ENCODE measurements at places on chromosomes 5 and 9.

- DNase-seq = no peak
Measured at GRCh38 chr5:72057816-72058215, 49.5 kb upstream of the MAP1B start.

DNA sequence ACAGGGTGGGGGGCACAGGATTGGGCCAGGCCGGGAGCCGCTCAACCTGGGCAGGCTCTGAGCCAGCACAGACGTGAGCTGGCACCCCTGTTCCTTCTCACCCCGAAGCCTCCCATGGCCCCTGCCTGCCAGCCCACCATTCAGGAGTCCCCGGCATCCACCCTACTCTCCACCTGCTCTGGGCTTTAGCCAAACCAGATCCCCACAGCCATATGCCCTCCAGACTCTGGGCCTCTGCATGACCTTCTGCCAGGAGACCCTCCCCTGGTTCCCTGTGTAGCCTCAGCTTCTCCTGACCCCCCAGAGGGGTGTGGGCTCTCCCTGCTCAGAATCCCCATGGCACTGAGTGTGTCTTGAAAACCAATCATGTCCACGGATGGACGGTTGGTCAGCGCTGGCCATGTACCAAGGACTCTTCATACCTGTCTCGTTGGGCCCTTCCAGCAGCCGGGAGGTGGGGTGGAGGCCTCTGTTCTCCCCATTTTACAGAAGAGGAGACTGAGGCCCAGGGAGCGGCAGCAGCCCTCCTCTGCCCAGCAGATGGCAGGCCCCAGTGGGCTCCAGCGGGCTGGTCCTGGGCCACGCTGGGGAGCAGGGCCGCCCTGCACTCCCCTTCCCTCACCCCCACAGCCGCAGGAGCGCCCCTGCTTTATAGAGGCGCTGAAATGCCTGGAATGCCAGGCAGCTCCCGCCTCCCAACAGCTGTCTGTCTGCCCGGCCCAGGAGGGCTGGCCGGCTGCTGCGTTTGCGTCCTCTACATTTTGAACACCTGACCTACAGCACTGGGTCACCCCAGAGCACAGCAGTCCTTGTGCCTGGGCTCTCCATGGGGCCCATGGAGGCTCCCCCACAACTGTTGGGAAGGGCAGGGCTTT, 3.5 kb upstream of the MYMK start:
- no peak for DNase-seq

DNA sequence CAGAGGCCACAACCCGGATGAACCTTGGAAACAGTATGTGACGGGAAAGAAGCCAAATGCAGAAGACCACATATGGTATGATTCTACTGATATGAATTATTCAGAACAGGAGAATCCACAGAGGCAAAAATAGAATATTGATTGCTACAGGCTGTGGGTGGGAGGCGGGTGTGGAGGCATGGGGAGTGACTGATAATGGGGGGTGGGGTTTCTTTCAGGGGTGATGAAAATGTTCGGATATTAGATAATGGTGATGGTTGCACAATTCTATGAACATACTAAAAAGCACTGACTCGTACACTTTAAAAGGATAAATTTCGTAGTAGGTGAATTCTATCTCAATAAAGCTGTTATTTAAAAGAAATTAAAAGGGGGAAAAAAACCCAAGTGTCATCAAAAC, 10.7 kb downstream of the IL4 start:
- DNase-seq = no peak

DNA sequence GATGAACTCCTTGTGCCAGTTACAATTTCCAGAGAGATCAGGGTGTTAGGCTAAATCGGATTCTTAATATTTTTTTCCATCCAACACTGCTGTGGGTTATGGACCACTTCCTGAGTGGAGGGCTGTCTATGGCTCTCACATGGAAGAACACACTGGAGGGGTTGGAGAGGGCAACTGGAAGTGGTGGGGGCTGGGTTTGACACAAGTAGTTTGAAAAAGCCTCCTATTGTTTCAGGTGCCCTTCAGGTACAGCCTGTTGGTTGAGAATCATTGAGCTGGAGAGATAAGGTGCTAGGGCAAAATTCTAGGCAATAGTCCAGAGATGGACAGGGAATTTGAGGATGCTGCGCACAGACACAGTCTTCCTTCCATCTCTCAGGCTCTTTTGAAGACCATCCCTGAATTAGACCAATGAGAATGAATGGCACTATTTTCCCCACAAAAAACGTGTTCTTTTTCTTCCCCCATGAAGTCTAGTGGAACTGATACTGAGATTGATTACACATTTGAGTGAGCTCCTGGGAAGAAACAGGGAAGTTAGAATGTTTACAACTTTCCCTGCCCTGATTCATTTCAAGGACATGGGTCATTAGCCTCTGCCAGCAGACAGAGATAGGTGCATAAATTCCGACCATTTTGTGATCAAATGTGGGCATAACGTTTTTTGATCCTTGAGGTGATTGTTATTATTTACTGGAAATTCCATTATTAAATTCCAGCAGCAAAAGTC, 87.7 kb downstream of the ACER2 start:
- DNase-seq = no peak

- DNase-seq = no peak
Measured at GRCh38 chr5:64570395-64570996, 64.7 kb downstream of the RGS7BP start.

DNA sequence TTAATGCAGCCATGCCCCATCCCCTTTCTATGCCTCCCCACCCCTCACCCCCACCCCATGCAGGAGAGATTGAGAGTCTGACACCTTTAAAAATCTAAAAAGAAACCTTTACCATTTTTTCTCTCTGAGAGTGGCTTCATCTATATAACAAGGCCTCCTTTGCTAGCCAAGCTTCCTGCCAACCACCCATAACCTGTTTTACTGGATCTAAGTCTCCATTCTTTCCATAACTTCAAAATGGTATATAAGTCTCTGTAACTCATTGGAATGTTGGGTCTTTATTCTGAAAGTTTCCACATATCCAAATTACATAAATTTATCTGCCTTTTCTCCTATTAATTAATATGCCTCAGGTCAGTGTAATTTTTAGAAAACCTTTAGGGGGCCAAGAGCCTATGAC, 1174.0 kb downstream of the MAT2B start:
- DNase-seq = peak; percentile 82

- DNase-seq = peak; percentile 53
Measured at GRCh38 chr9:34046784-34047379, 1.8 kb downstream of the UBAP2 start.

- no peak for DNase-seq
Measured at GRCh38 chr9:121154782-121155181, 46.9 kb downstream of the RAB14 start.
